ENCODE measurements at places on chromosomes 5 and 9.

DNA sequence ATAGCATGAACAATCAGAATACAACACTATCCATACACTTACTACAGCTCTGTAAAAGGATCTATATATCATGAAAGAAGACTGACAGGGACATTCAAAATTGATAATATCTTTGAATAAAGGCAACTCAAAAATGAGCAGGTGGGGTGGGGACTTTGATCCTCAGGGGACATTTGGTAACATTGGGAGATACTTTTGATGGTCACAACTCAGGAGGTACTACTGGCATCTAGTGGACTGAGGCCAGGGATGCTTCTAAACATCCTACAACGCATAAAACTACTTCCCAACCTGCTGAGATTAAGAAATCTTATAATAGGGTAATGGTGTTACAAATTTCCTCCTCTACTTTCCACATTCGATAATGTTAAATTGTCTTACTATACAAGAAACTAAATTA, 243.9 kb downstream of the ARL15 start:
- no peak for DNase-seq

DNA sequence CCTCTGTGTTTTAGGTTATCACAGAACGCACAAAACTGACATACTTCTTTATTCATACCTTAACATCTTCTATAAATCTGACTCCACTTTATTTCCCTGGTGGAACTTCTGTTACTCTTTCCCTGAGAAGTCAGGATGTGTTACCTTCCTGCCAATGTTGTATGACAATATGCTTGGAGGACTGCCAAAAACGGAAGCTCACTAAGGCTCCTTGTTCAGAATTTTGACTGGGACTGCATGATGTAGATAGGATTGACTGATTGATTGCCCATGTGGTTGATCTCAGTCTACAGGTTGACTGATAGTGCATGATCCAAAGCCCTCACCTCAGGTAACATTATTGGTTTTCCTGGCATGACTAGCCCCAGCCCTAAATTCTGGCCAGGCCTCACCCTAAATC, 319.4 kb downstream of the TLR4 start:
- DNase-seq: no peak

GRCh38 chr5:79295029-79295428, 59.1 kb downstream of the JMY start:
- no peak for DNase-seq

DNA sequence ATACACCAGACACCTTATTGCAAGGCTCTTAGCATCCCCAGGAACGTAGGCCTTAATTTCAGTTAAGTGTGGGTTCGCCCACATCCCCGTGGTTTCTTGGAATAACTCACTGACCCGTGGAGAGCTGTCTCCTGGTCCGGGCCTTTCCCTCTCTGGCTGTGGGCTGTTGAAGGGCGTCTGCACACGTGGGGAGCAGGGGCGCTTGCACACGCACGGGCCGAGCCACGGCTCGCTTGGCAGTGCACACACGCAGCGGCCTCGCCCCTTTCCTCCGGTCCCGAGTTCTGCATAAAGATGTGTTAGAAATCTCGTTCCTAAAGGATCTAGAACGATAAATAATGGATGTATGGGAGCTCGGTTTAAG, 141.9 kb downstream of the PBX3 start:
- DNase-seq: peak; percentile 12

GRCh38 chr5:142749321-142749720, 20.9 kb upstream of the ARHGAP26 start:
- no peak for DNase-seq

- no peak for DNase-seq
Measured at GRCh38 chr5:150517272-150518152, 9.6 kb downstream of the NDST1 start.

DNA sequence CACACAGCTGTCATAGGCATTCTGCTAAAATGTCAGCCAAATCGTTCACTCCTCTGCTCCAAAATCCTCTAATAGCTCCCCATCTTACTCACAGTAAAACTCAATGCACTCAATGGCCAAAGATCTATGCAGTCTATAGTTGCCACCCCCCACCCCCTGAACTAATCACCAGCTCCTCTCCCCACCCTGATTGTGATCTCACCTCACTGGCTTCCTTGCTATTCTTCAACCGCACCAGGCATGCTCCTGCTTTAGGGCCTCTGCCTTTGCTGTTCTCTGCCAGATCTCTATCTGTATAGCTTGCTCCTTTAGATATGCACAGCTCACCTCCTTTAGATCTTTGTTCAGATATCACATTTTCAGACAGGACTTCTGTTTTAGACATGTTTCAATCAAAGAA, 33.2 kb upstream of the SNX2 start:
- DNase-seq: no peak

DNA sequence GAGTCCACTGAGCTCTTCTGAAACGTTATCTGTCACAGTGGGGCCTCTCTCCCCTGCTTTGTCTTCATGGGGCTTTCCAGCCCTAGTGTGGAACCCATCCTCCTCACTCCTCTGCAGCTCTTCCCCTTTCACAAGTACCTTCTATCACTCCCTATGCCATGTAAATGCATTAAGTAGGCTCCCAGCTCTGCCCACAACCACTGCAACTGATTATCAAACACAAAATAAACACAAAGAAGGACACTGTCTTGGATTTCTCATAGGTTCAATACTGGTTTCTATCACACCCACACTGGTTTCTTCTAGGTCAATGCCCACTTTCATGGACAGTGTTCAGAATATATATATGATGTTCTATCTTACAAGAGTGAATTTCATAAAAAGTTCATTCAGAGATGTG, 139.4 kb downstream of the GNAQ start:
- no peak for DNase-seq

DNA sequence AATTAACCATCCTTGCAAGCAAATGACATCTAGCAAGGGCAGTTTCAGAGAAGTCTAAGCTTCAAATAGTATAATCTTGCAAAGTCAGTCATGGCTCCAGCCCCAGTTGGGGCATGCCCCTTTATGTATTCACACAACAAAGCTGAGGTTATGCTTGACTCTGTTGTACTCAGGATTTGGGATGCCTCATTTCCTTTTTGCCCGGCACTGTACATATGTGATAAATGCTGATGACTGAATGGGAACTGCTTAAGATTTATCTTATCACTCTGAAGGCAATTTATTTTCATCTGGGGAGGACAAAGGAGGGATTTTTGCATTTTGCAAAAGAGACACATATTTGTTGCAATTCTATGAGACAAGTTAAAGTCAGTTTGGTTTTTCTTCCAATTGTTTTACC, 219.2 kb downstream of the TRPM3 start:
- no peak for DNase-seq

DNA sequence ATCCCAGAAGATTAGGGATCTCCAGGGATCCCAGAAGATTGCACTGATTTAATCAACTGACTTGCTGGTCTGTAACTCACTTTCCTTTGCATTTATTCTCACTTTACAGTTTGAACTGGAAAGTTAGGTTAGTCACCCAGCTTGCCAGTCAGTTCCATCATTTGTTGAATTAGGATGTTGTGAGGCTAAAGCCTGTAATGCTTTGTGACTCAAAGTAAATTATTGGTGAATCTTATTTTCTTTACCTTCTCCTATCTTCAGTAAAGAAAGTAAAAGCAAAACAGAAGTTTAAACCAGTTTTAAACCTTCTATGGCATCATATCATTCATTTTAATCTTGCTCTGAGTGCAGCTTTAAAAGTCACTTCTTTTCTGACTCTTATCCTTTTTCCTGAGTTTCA, 85.8 kb downstream of the SLC44A1 start:
- DNase-seq: no peak

- DNase-seq: no peak
Measured at GRCh38 chr9:7196467-7196866, 438.7 kb downstream of the KDM4C start.

DNA sequence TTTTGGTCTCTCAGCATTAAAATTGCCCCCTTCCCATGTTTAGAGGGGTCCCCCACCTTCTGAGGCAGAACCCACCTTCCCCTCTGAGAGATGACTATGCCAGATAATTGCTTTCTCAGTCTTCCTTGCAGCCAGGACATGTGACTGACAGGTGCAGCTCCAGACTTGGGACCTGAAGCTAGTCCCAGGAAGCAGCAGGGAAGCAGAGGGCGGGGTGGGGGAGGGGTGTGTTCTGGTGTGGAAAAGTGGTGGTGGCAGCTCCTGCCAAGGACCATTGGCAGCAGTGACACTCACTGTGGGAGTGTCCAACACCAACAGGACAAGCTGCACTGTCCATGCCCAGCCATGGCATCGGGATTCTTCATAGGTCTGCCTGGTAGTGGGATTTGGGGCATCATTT, 2.3 kb downstream of the EIF4E1B start:
- DNase-seq: no peak

Measured in stimulated activated naive CD8-positive, alpha-beta T cell treated with anti-CD3 and anti-CD28 coated beads, Interleukin-15, Interleukin-2, amounts not matched to agents 100 U/mL and 50 U/mL, for 24 hours (primary cell).